ENCODE measurements at places on chromosomes 2 and 18.

GRCh38 chr18:35519148-35519899 is 21.6 kb upstream of the INO80C start:
- no peak for DNase-seq

DNA sequence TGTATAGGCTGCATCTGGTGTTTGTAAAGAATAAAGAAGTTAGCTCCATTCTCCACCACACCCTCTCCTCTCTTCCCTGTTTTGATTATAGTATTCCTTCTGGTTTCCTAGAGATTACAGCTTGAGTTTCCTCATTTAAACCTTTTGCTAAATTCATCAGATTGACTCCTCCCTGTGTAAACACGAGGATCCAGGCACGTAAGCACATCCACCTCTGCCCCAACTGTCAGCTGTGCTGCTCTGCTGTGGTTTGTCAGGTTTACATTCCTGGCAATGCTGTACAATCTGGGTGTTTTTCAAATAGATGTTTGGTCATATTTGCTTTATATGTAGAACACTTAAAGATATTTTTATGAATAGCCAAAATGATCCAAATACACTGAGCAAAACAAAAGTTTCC is 302.8 kb downstream of the PTGR3 start:
- DNase-seq = no peak

DNA sequence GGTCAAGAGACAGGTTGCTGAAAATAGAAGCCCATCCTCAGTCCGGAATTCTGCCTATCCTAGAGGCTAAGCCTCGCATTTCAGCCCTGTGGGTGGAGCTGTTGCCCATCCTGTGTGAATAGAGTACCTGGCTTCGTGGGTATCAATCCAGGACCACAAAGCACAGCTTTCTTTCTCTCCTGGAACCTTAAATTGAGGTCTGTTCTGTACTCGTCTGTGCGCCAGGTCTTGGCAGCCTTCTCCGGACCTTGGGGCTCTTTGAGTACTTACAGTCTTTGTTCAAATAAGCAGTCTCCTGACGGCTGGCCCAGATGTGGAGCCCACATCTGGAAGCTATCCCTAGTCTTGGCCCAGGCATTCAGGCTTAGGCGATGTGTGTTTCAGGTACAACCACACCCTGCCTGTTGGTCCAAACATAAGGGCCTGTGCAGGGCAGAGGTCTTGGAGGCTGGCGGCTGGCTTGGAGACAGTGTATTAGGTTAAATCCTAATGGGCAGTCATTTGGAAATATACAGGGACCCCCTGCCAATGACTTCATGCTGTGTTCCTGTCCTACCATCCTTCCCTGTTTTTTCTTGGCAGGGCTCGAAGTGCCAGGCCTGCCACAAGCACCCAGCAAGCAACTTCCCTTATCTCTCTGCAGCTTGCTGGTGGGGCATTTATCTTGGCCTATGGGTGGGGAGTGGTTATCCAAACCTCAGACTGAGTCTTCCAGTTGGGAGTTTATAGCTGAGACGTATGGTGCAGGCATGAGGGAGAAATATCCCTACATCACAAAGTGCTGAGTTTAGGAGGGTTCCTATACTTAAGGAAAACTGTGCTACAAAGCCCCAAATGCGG is 294.1 kb downstream of the BCL2 start:
- no peak for DNase-seq

GRCh38 chr2:68416081-68416675 is 50.9 kb downstream of the FBXO48 start:
- no peak for DNase-seq

- DNase-seq = no peak
These were observed 307.4 kb downstream of the CTNNA2 start for GRCh38 chr2:79820281-79820680.

GRCh38 chr2:128808462-128809258 is 490.0 kb upstream of the HS6ST1 start:
- DNase-seq = peak; percentile 18

DNA sequence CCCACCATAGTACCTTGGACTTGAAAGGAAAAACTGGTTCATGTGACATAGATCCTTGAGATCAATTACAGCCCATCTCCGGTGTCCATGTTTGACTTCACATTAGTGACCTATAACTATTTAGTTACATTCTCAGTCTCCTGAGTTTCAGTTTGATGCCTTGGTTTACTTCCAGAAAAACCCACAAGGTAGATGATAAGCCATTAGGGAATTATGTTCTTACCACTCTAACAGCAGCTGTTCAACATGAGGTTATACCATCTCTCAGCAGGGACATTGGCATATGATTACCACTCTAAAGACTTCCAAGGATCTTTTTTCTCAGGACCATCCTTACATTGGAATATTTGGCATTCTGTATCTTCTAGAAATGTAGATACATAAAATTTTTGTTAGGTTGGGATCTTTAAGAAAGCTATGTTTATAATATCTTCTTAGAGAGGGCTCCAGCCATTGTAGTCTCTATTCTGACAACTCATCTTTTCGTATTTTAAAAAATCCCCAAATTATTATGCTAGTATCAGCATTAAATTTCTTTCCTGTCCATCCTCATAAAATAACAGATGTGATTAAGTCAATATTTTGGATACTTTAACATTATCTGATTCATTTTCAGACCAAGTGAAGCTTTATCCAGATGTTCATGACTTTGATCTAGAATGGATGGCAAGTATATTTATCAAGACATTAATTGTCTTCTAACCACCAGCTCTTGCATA is 258.9 kb downstream of the RDH14 start:
- no peak for DNase-seq

DNA sequence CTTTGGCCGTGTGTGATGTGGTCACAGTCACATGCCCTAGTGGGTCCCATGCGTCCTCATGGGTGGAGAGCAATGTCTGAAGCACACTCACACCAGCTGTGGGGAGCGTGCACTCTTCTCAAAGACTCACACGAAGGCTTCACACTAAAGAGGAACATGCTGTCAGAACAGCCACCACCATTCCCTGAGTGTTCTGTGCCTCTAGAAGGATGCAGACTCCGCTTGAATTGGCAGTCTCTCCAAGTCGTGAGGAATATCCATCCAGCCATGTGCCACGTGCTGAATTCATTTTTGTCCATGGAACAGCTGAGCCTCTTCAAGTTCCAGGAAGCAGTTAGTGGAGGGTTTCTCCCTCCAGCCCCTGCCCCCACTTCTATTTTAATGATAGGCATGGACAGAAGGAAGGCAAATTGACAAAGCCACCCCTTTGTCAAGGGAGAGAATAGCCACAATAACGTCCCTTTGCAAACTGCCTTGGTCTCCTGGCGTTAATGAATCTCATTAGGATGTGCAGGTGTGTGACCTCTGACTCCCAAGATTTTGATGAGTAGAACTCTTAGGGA is 464.3 kb upstream of the ID2 start:
- peak; percentile 51 for DNase-seq

- no peak for DNase-seq
These were observed 55.4 kb downstream of the CNTNAP5 start for GRCh38 chr2:124080281-124081153.

GRCh38 chr2:30947686-30948085 is 140.4 kb upstream of the CAPN13 start:
- no peak for DNase-seq

DNA sequence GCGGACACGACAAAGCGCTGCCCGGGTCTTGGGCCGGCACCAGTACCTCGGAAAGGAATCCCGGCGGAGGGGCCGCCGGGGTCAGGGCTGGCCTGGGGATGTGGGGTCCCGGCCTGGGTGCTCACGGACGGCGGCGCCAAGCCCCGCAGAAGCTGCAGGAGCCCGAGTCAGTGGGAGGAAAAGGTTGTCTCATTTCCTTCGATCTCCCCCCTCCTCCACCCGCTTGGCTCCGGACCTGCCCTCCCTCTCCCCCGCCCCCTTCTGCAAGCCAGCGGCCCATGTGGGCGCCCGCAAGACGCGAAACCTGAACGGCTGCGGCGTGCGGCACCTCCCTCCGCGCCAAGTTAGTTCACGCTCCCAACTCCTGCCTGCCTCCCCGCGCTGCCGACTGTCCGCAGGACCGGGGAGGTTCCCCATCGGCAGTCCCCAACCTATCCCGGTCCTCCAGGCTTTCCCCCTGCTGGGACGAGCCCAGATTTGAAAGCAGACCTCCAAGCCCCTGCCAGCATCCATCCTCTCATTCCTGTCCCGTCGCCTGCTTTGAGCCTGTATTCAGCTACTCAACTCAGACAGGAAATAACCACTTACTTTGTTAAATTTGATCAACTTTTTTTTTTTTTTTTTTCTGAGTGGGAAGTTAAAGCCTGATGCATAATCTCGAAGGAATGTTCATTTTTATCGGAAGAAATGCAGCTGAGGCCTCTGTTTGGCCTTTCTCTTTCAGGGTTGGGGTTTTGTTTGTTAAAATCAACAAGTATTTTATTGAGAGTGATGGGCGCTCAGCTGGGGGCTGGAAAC is at the start of gene EVA1A:
Gene EVA1A, minus strand, starts transcription at position 172 of the 798 bp plus-strand sequence. CDS start 42,799 bp downstream, outside the sequence.
- DNase-seq = peak; percentile 77

- no peak for DNase-seq
These were observed 10.6 kb downstream of the CXCR4 start for GRCh38 chr2:136107051-136108033.

DNA sequence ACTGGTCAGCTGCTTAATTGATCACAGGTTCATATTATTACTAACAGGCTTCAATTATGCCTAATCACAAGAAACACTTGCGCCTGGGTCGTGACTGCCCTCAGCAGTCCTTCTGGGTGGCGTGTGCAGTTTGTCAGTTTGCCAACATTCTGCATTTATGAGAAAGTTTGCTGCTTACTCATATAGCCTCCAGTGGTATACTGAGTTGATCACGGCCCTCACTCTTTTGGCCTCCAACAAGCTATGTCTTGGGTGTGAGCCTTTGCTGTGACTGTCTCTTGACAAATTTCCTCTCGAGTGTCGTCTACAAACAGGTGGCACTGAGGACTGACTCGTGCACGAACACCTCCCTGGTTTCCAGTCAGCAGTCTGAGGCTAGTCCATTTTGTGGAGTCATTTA is 27.3 kb downstream of the DCDC2C start:
- peak; percentile 74 for DNase-seq

DNA sequence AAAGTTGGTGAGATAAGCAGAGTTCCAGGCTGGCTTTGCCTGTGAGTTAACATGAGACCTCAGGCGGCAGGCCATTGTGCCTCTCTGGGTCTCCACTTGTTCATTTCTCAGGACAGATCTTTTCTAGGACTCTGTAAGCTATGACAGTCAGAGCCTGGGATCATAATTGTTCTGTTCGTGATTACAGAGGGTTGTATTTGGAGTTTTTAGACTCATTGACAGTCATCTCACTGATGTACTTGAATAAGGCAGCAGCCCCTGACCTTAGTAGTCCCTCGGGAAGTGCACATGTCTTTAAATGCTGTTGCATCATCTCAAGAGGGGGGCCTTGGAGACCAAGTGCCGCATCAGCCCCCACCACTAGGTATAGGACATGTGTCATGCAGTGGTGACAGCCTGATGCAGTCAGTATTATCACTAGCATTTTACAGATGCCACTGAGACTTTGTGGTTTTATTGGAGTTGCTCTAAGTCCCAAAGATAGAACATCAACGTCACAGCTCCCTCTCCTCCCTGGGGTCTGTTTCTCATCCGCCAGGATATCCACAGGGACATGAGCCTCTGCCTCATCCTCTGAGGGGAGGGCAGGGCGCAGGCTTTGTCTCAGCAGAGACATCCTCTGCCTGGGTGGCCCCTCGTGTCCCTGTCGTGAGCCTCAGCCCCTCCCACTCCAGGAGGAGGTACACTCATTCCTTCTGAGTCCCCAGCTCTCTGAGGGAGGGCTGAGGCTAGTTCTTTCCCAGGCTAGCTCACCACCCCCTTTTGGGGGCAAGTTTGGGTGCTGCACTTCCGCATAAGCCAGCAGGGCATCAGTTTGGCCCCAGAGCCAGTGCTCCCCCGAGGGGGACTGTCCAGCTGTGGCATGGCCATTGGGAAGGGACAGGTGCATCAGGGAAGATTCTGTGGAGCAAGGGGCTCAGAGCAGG is 14.1 kb downstream of the GLI2 start:
- DNase-seq = peak; percentile 99

- DNase-seq = no peak
These were observed 1624.1 kb upstream of the ZEB2 start for GRCh38 chr2:146143971-146144370.

DNA sequence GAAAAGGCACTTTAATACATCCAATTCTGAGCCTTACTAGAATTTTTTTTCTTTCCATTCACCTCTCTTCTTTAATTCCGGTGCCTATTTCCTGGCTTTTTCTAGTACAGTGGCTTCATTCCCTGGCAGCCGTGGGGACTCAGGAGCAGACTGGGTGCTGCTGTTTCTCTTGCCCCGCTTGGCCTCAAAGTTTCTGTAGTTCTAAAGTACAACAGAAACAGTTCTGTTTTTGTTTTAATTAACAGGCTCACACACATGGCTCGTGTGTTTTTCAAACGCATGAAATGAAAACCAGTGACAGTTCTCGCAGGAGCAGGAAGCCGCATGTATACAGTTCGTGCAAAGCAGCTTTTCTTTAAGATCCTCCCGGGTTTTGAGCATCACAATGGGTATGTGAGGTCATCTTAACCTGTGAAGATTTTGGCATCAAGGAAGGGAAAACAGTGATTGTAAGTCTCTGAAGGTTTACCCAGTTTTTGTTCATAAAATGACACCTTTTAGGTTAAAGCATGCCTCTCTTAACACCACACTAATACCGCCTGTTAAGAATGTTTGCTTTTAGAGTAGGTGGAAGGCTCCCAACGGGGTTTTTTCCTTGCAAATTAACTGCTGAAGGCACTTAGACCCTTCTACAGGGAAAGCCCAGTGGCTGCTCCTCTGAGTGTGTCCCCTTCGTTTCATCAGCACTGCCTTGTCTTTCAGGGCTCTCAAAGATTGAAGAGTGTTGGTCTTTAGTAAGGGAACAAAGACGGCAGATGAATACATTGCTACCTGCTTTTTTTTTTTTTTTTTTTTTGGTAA is 5.8 kb downstream of the FZD7 start:
- no peak for DNase-seq

DNA sequence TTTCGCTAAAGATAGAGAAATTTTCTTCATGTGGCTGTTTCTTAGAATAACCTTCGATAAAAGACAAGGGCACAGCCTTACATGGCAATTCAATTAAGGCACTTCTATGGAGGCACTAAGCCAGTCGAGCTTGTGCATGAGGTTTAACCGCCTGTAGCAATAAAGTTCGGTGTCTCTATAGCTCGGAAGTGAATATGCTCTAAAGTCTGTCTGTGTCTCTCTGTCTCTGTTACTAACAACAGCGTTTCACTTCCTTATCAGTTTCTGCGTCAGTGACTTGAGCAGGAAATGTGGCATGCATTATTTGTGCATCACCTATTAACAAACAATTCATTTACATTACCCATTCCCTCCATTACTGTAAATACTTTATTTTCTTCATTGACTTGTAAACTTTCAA is 365.1 kb upstream of the NETO1 start:
- no peak for DNase-seq

DNA sequence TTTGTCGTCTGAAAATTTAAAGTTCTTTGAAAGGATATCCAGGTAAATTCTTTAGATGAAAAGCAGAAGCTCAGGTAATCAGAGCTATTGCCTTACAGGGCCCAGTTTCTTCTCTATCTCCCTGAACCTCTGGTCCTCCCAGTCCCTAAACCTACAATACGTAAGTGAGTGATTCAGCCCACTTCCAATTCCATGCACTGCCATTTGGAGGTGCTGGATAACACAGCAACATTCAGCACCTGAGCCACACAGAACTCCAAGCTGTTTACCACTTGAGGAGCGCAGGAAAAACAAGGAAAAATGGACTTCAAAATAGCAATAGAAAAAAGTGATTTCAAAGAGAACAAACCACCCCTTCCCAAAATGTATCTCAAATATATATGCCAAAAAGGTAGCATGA is 105.0 kb upstream of the DNAJC10 start:
- no peak for DNase-seq
